Epithelial cell of proximal tubule (primary cell): ENCODE measurements at places on chromosomes 4 and X. TPM values are rescaled to one million over a fixed set of nuclear protein-coding genes. Genes with fewer than 3 reads are reported as not detected.

DNA sequence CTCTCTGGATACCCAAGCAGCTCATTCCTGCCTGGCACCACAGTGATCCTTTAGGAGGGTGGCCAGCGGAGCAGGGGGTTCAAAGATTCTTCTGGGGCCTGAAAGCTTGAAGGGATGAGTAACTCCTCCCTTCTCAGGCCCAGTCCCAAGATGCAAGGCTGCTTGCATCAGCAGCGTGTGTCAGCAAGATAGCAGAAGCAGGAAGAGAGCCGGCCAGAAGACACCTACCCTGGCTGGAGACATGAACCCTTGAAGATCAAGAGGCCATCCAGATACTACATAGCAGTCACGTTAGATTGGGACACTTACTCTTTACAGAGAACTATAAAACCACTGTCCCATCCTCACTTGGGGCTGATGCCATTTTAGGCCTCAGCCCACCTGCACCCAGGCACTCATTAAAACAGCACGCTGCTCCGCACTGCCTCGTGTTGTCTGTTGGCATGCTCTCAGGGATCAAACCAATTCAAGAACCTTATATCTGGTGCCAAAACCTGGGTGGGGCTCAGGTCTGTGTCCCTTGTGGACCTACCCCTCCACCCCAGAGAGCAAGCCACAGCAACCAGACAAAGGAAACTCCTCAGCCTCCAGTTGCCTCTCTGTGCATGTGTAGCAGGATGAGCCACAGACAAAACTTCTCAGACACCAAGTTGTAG lies 6.5 kb downstream of the UGT2B17 start:
- no peak for DNase-seq

The CXCL6 gene
- total RNA-seq, result 7.2 and 17.1 TPM in 2 replicates

GRCh38 chrX:29788991-29789699 lies 426.2 kb upstream of the MAGEB2 start:
- DNase-seq, result no peak

- no peak for DNase-seq
These were observed 72.1 kb downstream of the UBE2K start for GRCh38 chr4:39770005-39770404.

- no peak for DNase-seq
These were observed 44.1 kb downstream of the TIGD4 start for GRCh38 chr4:152735396-152735859.
